ENCODE measurements at places on chromosomes 6 and 20.
A peak's percentile ranks its signal among the peaks of the same experiment; 100 is the strongest.

DNA sequence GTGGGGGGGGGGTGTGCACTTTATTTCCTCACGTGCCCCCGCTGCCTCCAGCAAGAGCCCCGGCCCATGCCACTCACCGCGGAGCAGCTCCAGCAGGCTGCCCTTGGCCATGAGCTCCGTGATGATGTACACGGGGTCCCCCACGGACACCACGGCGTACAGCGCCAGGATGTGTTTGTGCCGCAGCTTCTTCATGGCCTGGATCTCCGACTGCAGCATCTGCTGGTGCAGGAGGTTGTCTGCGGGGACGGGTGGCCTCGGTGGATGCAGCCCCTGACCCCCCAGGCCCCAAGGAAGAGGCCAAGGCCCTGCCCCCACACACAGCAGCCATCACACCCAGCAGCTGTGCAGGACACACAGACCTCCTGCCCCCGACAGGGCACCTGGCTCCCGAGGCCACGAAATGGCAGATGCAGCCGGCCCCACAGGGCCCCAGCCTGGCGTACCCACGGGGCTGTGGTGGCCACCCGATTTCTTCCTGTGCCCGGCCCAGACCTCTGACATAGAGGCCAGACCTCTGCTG lies 4.7 kb downstream of the PTK6 start:
- no peak for DNase-seq

DNA sequence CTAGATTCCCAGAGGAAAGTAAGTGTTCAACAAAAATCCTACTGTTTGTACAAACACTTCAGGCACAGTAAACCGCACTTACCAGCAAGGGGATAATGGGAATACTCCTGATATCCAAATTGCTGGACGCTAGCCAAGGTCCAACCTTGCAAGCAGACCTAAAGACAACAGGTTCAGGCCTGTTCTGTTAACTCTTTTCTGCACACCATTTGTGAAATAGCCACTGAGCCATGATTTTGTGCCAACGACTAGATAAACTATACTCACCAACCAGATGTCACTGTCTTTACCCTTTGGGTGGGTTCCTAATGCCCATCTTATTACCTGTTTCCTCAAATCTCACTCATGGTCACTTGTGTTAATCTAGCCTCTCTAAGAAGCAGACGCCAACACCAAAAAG lies 43.5 kb downstream of the GOPC start:
- DNase-seq: peak; percentile 58

DNA sequence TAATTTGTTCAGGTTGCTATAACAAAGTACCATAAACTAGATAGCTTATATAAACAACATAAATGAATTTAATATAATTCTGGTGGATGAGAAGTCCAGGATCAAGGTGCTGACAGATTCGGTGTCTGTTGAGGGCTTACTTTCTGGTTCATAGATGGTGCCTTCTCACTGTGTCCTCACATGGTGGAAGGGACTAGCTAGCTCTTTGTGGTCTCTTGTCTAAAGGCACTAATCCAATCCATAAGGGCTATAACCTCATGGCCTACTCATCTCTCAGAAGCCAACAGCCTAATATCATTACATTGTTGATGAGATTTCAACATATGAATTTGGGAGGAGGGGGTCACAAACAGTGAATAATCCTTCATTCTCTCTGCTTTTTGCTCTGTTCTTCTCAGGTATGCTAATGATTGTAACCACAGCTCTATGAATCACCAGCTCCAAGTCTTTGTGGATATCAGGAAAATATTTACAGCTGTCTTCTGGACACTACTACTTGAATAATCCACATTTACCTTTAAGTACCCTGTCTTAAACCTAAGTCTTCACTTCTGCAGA lies 122.3 kb downstream of the NKAIN2 start:
- DNase-seq: no peak

GRCh38 chr6:91667596-91667995 lies 1080.7 kb upstream of the MAP3K7 start:
- no peak for DNase-seq

GRCh38 chr6:11699576-11699975 lies 79.0 kb downstream of the ADTRP start:
- DNase-seq: no peak

GRCh38 chr6:81169166-81169565 lies 583.3 kb downstream of the TENT5A start:
- no peak for DNase-seq

DNA sequence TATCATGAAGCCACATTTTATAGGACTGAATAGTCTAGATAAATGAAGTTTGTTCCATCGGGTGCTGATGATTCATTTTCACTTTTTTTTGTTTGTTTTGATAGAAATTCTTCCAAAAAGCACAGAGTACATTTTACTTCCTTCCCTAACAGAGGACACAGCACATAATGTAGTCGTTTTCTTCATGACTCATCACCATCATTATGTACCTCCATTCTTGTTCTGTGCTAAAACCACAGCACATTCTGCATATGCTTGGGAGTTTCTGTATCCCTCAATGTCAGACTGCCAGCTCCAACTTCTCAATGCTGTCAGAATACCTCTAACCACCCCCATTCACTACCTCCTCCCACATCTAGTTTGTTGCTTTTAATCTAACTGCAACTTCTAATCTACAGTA lies 1004.9 kb upstream of the ADGRB3 start:
- DNase-seq: no peak

- no peak for DNase-seq
Measured at GRCh38 chr6:2831392-2831791, 10.3 kb downstream of the SERPINB1 start.

GRCh38 chr20:33839591-33839990 lies 28.4 kb downstream of the CHMP4B start:
- DNase-seq: no peak

DNA sequence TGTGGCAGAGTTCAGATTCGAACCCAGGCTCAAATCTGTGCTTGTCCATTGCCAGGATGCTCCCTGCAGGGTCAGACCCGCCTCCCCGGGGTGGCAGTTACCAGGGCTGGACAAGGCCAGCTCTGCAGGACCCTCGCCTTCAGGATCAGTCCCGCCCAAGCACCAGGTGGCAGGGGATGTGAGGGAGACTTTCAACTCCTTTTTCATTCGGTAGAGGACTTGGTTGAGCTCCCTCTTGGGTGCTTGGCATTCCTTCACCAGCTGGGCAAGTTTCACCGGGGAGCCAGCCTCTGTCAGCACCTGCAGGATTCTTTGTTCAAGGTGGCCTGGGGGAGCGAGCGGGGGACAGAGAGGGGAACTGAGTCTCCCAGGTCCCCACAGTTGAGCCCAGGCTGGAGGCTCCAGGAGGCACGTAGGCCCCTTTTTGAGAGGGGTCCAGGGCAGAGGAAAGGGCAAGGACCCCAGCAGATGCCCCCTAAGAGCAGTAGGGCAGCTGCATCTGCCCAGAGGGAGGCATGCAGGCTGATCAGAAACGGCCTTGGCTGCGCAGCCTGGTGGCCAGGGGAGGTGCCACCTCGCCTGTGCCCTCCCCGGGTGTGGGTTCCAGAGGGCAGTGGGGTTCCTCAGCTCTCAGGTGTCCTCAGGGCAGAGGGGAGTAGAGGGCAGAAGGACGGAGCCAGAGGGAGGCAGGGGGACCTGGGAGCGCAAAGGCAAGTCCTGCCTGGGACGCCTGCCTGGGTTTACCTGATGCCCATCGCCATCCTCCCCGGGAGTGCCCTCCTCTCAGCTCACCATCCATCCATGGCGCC lies 3.9 kb downstream of the ZBP1 start:
- DNase-seq: no peak

- DNase-seq: no peak
Measured at GRCh38 chr6:21614226-21614625, 20.7 kb downstream of the SOX4 start.

GRCh38 chr6:4560221-4561077 lies 215.8 kb upstream of the CDYL start:
- DNase-seq: no peak

DNA sequence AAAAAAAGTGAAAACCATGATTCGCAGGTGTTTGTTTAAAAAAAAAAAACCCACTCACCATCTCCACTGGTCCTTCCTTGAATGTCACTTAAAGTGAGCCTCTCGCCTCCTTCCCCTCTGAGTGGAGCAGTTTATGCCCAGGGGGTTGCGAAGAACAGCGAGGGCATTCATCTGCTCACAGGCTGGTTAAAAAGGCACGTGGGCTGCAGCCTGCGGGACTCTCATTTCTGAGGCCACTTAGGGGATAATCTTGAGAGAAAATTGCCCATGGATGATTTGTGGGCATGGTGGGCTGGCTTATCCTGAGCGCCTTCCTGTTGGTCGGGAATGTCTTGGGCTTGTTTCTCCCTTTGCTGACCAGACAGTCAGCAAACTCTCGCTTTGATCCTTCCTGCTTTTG lies 18.9 kb downstream of the BCAS4 start:
- DNase-seq: no peak

- no peak for DNase-seq
Measured at GRCh38 chr20:36563374-36563773, 10.0 kb upstream of the TGIF2 start.

GRCh38 chr6:166112580-166112979 lies 55.1 kb downstream of the TBXT start:
- no peak for DNase-seq

GRCh38 chr6:166637812-166638572 lies 10.9 kb upstream of the RPS6KA2 start:
- no peak for DNase-seq

DNA sequence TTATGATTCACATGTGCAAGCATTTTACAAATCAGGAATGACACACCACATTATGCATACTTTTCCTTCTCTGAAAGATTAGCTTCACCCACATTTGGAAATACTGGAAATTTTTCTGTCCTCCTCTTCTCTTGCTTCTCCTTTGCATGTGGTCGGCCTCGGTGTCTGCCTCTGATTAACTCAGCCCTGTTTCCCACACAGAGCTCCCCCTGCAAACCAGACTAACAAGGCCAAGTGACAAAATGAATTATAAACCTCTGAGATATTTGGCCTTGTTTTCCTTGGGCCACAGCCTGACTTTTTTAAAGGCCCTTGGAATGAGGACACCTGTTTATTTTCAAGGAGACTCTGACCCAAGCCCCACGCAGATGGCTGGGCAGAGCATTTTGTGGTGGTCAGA lies 9.0 kb upstream of the CCN6 start:
- DNase-seq: no peak

DNA sequence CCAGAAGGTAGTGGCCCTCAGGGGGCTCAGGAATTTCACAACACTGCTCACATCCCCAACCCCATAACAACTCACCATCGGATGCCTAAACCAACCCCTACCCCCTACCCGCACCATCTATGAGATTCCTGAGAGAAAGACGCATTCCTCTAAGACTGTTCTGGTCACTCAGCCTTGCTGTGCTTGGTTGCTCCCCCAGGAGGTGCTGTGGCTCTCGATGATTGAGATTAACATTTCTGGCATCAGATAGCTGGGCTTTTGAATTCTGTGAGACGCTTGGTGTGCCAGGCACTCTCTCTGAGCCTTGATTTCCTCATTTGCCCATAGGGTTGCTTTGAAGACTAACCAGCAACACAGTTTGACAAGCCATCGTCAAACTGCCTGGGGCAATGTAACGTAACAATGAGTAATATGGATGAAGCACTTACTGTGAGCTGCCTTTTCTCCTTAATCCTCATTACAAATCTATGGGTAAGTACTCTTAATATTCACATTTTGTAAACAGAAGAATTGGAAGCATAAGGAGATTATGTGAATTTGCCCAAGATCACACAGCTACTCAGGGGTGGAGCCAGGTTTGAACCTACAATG lies 978 bp downstream of the WFDC6 start:
- DNase-seq: no peak

DNA sequence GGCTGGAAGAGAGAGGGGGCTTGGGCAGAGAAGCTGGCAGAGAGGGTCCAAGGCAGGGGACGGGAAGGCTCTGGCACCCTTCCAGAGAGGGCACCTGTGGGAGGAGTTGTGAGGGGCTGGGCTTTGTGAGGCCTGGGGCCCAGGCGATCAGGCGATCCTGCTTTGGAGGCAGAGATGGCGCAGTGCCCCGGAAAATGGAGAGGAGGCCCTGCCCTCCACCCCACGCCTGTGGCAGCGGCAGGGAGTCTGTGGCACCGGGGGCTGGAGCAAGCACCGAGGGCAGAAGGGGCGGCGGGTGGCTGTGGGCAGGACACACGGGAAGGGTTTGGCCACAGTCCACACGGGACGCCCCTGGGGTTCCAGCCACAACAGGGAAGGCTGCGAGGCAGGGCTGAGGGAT lies 36.5 kb upstream of the FNDC1 start:
- DNase-seq: no peak

- DNase-seq: no peak
Measured at GRCh38 chr20:37914672-37915433, 11.9 kb downstream of the VSTM2L start.

- DNase-seq: no peak
Measured at GRCh38 chr6:53020005-53020744, 25.1 kb upstream of the GSTA4 start.

DNA sequence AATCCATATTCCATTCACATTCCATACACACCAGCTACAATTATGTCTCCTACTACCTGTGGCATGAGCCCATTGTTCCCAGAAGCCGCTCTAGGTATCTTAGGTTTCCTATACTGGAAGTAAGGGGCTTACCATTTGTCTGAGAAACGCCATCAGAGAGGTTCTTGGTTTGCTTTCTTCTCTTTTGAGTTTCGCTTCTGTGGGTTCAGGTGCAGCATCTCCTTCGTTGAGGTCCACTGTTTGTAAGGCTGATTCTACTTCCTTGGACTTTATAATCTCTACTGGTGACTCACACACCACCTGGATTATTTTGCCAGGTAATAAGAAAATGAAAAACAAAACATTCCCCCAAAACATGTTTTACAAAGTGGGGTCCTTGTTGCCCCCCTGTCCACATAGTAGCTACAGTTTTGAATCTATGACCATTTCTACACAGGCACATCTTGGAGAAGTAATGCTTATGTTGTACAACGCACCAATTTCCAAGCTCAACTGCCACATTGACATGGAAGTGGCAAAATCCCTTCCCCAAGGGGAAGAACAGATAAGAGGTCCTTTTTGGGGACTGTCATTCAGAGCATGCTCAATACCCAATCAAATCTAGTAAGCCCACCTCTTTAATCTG lies 103.5 kb downstream of the BCAS1 start:
- DNase-seq: no peak

DNA sequence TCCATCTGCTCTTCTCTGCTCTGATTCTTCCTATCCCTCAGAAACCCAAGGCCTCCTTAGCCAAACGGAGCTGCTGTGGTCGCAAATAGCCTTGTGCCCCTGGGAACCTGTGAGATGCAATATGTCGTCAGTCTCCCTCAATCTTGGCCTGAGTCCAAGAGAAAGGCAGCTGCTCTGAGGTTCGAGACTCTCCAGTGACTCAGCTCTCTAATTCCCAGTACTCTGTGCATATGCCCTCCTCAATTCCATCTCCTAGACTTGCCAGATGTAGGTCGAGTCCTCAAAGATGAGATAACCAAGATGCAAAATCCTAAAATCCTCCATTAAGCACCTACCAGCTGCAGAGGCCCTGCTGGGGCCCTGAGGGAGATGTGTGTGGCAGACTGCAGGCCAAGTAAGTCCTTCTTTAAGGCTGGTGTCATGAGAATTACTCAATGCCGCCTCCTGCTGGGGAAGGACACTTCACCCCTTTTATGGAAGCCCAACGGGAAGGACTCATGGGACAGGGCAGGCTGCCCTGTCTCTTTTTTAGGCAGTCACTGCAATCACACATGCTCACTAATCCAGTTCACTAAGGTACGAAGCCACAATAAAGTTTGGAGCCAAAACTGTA lies 28.5 kb downstream of the C6orf15 start:
- DNase-seq: no peak

GRCh38 chr6:71079677-71080076 lies 122.8 kb upstream of the B3GAT2 start:
- no peak for DNase-seq

- DNase-seq: no peak
Measured at GRCh38 chr6:39203436-39204159, 25.7 kb downstream of the KCNK5 start.

- no peak for DNase-seq
Measured at GRCh38 chr6:119348748-119349360, 707 bp downstream of the MAN1A1 start.
